ENCODE measurements at places on chromosomes 7 and 10. TPM values are rescaled to one million over a fixed set of nuclear protein-coding genes. Genes with fewer than 3 reads are reported as not detected.

The CDK1 gene
- total RNA-seq: 2.6 TPM

The HTR5A gene
- not detected for total RNA-seq

The BLNK gene
- total RNA-seq: 0.28 TPM

The ITGA8 gene
- 1.3 TPM for total RNA-seq

The GCK gene
- 1.0 TPM for total RNA-seq

All from smooth muscle cell of bladder (primary cell).